ENCODE measurements at places on chromosomes 16 and 17.

- no peak for DNase-seq
Measured at GRCh38 chr17:15917438-15918027, 27.4 kb upstream of the ADORA2B start.

GRCh38 chr17:2243953-2244352 is 59.6 kb downstream of the SMG6 start:
- DNase-seq: no peak

GRCh38 chr17:28528327-28529012 is 22.3 kb downstream of the FOXN1 start:
- DNase-seq: no peak

- no peak for DNase-seq
Measured at GRCh38 chr16:54976651-54977200, 46.1 kb downstream of the IRX5 start.

GRCh38 chr16:55647798-55648197 is 8.0 kb upstream of the SLC6A2 start:
- DNase-seq: no peak

DNA sequence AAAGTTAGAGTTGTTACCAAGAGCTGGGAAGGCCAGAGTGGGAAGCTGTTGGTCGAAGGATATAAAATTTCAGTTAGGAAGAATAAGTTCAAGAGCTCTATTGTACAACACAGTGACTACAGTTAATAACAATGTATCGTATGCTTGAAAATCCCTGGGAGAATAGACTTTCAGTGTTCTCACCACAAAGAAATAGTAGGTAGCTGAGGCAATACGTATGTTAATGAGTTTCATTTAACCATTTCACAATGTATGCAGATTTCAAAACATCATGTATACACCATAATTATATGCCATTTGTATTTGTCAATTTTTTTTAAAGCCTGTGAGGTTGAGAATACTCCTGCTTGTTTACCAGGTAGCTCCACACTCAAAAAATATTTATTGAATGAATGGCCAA is 41.5 kb upstream of the MYOCD start:
- DNase-seq: no peak

- no peak for DNase-seq
Measured at GRCh38 chr16:2498531-2499253, 15.1 kb upstream of the ATP6V0C start.

- DNase-seq: no peak
Measured at GRCh38 chr16:5509794-5510193, 412.2 kb upstream of the EEF2KMT start.

- DNase-seq: no peak
Measured at GRCh38 chr16:27325736-27326135, 12.0 kb downstream of the IL4R start.

GRCh38 chr17:49390548-49391324 is 23.9 kb downstream of the PHB1 start:
- DNase-seq: no peak

DNA sequence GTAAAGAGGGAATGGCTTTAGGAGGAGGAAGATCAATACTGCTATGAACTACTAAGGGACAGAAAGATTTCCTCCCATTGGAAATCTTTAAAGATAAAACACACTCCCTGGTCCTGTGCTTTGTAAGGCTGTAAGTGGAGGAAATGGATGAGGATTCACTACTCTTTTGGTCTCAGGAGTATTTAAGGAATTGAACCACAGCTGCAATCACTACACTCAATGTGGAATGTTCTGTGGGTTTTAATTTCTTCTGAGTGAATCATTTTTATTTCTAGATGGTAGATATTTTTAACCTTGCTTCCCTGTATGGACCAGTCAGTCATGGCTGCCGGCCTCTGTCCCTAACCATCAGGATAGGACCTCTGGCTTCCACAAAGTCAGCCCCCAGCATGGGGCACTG is 65.6 kb downstream of the SDR42E1 start:
- peak; percentile 52 for DNase-seq

- DNase-seq: no peak
Measured at GRCh38 chr17:76700270-76700616, 10.5 kb downstream of the MXRA7 start.

DNA sequence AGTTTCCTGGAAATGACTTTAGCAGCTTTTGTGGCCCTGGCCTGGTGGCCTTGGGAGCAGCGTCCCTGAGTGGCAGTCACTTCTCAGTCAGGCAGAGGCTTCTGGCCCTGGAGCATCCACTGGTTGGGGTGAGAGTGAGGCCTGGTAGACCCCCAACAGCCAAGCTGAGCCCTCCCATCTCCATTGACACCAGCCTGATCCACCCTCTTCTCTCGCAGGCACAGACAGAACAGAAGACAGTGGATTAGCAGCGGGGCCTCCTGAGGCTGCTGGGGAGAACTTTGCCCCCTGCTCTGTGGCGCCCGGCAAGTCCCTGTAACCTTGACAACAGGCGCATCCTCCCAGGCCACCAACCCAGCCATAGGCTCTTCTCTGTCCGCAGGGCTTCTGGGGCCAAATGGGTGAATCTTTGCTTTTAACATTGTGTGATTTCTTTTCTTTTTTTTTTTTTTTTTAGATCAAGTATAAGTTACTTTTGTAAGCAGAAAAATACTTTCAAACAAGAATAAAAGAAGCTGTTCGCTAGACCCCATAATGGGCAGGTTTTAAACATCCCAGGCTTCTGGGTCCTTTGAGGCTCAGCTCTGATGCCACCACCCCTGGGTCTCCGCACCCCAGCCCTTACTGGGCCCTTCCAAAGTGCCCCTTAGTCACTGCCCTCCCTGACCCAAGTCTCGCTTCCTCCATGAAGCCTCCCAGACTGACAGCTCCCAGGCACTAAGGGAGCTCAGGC is 12.7 kb upstream of the FLYWCH1 start:
- no peak for DNase-seq

DNA sequence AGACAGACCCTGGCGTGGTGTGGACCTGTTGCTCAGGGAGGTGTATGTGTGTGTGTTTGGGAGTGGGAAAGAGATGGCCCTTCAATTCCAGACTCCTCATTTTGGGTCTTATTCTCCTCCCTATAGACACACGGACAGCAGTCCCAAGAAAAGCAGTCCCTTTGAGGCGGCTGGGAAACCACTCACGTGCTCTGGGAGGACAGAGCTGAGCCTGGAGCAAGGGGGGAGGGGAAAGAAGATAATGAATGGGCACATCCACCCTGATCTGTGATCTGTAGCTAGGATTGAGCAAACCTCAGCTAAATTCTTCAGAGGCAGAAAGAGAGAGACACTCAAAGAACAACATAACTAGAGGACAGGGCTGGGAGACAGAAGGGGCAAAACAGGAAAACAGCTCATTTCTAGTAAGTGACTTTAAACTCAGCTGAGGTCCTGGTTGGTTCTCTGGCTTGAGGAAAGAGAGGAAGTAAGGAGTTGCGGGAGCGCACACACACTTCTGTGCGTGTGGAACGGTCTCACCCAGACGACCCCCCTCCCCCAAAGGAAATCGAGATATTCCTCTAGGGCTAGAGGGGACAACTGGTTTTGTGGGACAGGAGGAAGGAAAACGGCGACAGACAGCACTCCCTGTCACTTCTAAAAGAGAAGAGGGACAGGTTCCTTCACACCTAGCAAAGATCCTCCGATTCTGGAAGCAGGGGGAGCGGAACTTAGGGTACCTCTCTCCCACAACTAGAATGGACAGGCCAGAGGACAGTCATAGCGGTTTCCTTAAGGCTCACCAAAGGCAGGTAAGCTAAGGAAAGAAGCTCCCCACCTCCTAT is 658 bp downstream of the RAB5C start:
- DNase-seq: no peak

DNA sequence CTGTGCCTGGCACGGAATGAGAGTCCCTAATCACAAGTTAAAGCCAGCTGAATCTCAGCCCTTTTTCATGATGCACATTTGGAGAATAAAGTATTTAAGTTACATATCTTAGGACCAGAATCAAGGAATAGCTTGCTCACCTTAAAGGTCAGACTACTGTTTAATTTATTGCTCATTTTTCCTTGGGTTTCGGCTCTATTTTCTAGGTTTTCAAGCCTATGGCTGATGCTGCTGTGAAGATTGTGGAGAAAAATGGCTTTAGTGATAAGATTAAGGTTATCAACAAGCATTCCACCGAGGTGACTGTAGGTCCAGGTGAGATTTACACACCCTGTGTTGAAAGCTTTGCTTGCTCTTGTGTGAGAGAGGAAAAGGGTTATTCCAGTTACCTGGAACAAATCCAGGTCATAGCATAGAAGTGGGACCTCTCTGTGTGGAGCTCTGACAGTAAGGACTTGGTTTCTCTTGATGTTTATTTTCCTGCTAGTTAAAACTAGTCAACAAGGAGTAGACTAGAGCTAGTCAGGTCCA is 18.1 kb downstream of the PRMT7 start:
- DNase-seq: no peak

DNA sequence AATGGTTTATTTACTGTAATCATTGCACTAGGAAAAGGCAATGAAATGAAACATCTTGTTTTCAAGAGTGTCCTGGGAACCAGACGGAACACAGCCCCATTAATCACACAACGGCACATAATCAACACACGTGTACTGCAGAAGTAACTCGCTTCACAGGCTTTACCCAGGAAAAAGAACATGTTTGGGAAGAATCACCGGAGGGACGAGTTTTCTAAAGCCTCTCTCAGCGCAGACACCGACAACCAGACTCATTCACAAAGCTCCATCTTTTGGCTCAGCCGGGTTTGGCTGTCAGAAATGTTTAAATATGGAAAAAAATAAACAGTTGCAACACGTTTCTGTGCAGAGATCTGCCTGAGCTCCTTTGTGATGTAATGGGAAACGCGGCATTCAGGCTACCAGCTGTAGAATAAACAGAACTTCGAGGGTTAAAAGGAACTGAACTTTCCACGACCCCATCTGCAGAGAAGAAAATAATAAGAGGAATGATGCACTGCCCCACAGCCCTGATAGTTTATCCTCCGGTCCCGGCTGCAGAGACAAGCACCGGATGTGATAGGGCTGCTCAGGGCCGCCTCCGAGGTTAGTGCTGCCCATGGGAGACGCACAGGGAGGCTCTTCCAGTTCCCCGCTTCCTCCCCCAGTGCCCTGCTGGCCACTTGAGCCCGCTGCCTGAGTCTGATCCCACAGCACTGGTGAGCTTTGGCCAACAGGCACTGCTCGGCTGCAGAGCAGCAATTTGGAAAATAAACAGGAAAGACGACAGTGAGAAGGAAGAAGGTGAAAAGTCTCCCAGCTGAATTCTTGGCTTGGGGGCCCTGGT is 119.8 kb downstream of the HIC1 start:
- DNase-seq: peak; percentile 74

DNA sequence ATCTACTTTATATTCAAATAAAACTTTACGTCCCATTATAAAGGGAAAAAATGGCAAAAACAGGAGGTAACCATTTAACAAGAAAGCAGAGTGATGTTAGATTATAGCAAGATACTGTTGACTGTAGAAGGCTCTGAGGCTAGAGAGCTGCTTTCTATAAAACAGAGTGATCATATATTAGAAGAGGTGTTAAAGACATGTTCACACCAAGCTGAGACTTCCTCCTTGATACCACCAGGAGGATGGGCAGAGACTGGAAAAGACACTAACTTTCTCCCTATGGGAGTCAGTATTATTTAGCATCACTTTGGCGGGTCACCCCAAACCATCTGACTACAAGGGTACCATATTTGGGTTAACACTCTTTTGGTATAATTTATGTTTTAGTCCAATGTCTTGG is 687 bp upstream of the CIITA start:
- no peak for DNase-seq

- DNase-seq: no peak
Measured at GRCh38 chr16:11901091-11901490, 14.7 kb downstream of the GSPT1 start.

DNA sequence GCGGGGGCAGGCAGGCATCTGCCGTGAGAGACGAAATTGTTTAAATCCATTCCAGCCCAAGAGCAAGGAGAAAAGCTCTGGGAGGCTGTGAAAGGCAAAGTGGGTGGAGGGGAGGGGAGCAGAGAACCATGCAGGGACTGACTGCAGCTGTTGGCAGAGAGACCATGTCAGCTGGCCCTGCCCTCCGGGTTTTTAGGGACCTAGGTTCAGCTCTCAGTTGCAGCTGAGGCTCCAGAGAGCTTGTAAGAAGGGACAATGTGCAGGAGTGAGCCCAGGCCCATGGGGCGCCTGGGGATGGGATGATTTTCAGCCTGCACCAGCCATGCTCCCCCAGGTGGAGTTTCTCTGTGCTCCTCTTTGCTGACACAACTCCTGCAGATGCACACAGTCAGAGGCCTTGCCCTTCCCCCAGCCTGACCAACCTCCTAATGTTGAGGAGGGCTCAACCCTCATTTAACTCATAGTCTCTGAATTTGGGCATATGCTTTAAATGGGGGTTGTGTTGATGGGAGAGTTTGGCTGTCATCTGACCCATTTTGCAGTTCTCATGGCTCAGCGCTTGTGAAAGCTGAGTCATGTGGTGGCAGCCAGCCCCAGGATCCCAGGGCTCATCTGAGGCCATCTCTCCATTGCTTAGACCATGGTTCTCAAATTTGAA is 70.9 kb downstream of the PLXDC1 start:
- no peak for DNase-seq

DNA sequence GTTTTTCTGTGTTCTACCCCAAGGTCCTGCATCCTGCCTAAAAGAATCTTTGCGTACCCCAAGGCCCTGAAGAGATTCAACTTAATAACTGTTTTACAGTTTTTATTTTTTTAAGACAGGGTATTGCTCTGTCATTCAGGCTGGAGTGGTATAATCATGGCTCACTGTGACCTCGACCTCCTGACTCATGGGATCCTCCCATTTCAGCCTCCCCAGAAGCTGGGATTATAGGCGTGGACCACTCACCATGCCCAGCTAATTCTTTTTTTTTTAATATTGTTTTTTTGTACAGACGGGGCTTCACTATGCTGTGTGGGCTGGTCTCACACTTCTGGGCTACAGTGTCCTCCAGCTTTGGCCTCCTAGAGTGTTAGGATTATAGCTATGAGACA is 9.3 kb upstream of the FAAP100 start:
- no peak for DNase-seq
